Lower lobe of right lung (tissue), 2 donors: ENCODE measurements at places on chromosomes 3 and 15.

- no peak for DNase-seq
Measured at GRCh38 chr3:135927155-135927554, 38.4 kb upstream of the PPP2R3A start.

DNA sequence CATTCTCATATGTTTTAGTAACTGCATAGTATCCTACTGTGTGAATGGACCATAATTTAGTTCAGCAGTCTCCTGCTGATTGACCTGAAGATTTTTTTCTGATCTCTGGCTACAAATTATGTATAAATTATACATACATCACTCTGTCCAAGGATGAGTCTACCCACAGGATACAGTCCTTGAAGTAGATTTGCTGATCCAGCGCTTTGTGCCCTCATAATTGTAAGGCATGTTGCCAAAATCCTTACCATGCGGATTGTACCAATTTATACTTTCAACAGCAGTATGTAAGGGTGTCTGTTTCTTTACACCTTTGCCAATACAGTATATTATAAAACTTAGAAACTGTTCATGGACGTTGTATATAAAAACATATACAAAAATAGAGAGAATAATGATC, 46.5 kb downstream of the ACAA1 start:
- DNase-seq, result no peak

DNA sequence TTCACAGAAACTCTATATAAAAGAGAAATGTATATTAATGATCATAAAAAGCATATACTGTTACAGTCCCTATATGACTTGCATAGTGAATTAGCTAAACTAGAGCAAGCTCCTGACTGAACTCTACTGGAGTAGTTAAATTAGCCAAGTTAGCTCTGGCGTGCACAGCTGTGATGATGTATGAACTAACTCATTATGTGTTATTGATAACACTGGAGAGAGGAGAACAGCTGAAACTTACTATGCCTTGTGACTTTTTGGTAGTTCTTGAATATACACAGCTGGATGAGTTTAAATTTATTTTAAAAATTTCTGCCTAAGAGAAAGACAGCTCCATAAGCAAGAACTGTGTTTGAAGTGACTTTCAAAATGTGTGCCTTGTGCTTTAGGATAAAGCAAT, 8.1 kb downstream of the TIPARP start:
- no peak for DNase-seq

DNA sequence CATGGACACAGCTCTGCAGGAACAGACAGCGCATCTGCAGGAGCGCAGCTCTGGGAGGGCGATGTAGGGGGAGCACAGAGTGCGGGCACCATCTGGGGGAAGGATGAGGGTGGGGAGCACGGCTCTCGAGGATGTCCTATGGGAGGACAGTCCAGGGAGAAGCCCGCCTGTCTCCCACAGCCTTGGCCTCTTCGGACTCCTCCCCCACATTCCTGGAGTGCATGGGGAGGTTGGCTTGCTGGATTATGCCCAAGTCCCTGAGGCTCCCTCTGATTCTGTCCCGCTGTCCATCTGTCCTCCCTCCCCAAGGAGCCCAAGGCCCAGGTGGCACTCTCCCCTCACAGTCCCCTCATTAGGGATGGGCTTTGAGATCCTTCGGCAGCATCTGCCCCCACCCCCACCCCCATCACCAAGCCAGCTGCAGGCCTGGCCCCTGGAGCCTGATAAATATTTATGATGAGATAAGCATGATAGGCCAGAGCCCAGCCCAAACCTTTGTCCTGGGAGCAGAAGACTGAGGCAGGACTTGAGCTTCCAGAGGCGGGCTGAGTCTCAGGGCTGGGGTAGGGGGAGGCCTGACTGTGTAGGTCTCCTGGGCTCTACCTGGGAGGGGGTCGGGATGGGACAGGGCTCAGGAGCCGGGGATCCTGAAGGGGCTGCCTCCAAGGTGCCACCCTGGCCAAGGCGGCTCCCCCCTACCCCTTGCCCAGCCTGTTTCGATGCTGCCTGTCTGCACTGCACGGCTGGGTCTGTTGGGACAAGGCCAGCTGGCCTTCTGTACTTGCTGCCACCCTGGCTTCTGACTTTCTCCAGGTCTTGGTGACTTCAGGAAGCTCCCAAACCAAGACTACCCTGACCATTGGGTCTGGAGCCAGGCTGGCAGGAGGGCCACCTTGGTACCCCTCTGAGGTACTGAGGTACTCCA, 28.6 kb upstream of the SEMA3F start:
- peak; percentile 39 for DNase-seq

- no peak for DNase-seq
Measured at GRCh38 chr3:122395582-122395981, 11.6 kb downstream of the FAM162A start.

GRCh38 chr3:89107461-89108290, at the start of gene EPHA3:
Gene EPHA3, plus strand, starts transcription at chr3:89107621. Its CDS starts 128 bp downstream, at chr3:89107749.
- peak; percentile 61 for DNase-seq

DNA sequence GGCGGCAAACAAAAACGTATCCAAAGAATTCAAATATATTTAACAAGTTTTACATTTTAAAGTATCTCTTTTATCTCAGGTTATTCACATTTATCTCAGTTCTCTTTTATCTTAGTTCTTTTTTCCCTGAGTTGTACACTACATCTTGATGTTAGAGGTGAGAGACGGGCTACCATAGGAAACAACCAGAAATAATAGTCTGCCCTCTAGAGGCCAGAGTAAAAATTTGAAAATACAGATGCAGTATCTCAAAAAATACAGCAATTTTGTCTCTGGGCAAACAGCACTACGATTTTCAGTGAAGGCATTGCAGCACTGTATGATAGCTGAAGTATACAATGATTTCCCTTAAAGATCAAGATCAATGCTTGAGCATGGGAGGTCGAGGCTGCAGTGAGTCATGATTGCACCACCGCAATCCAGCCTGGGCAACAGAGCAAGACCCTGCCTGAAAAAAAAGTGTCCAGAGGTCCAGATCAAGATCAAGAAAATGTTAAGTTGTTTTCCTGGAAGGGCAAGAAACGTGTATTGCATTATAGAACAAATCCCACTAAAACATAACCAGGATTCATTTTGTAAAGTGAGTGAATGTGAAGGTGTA, 82.6 kb upstream of the ATP11B start:
- no peak for DNase-seq

DNA sequence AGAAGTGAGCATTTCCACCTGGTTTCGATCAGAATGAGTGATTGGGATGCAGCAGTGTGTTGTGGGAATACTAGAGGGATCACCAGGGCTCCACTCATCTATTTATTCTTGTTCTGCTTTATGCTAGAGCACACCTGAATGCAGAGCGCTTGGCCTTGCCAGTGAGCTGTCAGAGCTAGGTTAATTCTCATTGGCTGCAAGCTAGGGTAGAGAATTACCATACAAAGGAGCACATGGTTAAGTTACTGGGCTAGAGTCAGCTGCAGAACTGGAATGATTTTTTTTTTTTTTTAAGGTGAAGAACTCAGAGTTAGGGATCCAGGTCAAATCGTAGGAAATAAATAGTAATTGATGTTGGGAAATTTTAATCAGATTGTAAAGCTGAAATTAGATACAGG, 8.8 kb downstream of the EIF2AK4 start:
- DNase-seq, result no peak

GRCh38 chr3:171389491-171389890, 70.7 kb downstream of the TNIK start:
- DNase-seq, result no peak

DNA sequence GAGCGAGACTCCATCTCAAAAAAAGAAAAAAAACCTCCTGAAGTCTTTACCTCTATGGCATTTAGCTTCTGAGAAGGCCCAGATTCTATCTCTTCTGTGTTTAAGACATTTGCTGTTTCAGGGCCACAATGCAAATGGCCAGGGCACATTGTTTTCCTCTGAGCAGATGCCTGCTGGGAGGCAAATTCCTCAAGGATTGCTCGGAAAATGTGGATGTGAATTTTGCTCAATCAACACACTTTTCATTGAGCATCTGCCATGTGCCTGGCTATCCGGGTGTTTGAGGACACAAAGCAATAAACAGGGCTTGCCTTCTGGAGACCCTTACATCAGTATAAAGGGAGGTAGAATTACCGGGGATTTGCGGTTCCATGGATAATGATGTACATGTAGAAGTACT, 20.0 kb downstream of the TRIM71 start:
- no peak for DNase-seq

- DNase-seq, result no peak
Measured at GRCh38 chr3:31055757-31056156, 161.3 kb upstream of the GADL1 start.

DNA sequence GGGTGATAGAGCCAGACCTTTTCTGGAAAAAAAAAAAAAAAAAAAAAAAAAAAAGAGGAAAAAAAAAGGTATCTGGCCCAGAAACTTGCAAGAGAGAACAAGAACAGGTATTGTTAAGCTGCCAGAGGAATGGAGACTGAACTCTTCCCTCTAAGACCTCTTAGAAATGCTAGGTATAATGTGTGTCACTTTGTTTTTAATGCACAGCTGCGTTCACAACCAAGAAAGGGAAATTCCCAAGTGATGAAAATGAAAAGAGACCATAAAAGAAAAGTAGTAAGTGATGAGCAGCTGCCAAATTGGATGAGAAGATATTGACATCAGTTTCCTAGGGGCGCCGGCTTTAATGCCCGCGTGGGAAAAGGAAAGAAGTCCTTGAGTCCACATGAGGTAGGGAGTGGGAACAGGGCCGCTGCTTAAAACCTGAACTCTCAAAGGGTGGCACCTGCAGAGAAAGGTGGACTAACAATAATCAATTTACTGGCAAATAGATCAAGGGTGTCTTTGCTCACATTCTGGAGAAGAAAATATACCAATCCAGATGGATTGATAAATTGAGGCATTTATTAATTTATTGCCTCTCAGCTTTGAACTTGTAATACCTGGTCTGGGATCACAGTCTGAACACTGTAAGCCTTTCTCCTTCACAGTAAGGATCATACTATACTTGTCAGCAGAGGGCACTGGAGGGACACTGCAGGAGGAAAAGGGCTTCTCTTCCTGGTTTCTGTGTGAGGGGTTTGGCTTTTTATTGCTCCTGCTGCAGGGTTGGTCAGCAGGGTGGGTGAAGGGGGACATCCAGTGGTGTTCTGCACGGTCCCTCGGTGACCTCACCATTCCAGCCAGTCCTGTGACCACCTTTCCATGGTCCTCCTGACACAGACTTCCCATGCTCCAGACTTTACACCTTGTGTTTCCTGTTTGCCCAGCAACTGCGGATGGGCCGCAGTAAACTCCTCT, 131.6 kb downstream of the AQP9 start:
- DNase-seq, result no peak

GRCh38 chr3:150348500-150348899, 59.6 kb upstream of the TSC22D2 start:
- DNase-seq, result no peak

DNA sequence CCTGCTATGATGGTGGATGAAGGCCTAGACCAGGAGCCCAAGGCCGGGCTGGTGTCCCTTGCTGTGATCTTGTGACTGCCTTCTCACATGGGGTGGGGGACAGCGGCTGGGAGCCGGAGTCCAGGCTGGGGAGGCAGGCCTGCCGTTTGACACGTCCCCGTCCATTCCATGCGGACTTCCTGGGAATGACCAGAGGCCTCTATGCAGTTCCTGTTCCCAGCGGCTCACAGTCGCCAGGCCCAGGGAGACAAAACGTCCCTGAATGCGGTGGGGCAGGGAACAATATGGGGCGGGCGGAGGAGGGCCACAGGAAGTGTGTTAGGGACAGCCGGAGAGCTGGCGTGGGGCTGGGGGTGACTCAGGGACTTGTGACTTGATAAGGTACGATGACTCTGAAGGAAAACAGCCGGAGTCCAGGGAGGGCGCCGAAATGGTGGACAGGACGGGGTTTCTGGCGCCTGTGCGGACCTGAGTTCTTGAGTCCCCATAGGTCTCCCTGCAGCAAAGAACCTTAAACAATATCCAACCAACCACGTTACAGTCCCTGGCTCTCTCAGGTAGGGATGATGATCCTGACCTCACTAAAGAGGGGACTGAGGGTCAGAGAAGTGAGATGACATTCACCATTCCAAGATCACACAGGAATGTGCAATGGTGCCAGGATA, 40.5 kb upstream of the SMAD6 start:
- DNase-seq, result peak; percentile 69

GRCh38 chr15:33592864-33593263, 282.1 kb downstream of the RYR3 start:
- DNase-seq, result no peak

GRCh38 chr15:52193321-52193720, 2.1 kb upstream of the GNB5 start:
- DNase-seq, result no peak

DNA sequence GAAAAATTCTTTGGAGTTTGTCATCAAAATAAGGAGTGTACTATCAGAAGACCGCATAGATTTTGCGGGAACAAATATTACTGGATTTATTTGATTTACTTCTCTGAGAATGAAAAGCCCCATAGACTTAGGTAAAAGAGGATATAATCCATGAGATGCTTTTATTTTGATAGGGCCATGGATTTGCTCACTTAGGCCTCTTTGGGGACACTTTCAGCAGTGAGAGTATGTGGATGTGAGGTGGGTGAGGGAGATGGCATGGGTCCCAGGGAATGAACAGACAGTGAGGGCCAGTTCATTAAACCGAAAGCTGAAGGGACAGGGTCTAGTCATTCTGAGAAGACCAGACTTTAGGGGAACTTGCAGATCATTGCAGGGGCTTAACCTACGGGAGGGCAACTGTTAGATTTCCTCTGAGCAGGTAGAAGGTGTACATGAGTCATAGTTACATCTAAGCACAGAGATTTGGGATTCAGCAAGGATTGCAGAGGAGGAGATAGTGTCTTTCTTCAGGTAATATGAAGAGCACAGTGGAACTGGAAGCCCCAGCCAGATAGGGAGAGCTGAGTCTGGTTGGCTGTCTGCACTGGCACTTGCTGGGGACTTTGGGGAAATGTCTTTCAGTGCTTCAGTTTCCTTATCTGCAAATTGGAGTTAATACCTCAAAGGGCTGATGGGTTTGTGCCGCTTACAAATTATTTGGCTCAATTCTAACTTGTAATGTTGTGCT, 30.8 kb downstream of the SH3GL3 start:
- DNase-seq, result no peak

DNA sequence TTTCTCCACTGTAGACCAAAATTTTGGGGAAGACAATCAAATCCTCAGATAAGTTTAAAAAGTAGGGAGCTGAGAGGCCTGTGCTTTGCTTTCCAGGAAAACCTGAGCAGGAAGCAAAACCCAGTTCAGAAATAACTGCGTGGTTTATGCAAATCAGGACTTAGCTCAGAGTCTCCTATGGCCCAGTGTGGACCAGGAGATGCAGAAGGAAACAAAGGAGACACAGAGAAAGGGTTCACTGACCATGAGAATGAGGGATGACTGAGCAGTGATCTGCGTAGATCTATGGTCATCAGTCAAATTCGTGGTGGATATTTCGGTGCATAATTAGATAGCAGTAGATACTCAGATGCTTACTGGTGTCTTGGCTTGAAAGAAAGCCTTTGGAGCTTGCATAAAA, 196.6 kb downstream of the TPRG1 start:
- no peak for DNase-seq

GRCh38 chr15:101540480-101541239, 51.2 kb upstream of the PCSK6 start:
- DNase-seq, result no peak

GRCh38 chr3:49701388-49702077, 12.2 kb downstream of the RNF123 start:
- no peak for DNase-seq

DNA sequence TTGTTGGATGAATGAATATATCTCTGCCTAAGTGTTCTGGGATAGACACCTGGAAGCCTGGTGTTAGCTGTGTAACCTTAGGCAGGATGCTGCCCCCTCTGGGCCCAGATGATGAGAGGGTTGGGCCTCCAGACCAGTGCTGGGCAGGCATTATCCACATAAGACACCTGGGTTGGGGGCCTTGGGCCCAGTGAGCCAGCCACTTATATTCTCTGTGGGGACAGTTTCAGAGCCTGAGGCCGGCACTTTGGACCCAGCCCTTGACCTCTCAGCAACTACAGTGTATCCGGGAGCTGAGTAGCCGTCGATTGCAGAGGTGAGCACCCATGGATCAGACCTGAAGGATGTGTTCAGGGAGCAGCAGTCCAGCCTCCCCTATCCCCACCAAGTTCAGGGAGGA, 2.2 kb downstream of the HEMK1 start:
- DNase-seq, result no peak
